ENCODE measurements at places on chromosomes 3 and 15. TPM values are rescaled to one million over a fixed set of nuclear protein-coding genes. Genes with fewer than 3 reads are reported as not detected.

NEDD4 gene
- 21.6 TPM for total RNA-seq

DTWD1 gene
- 33.8 TPM for total RNA-seq

NKTR gene
- 70.3 TPM for total RNA-seq

MEGF11 gene
- not detected for total RNA-seq

IGSF10 gene
- total RNA-seq = 0.33 TPM
